ENCODE measurements at places on chromosomes 3 and 15. TPM values are rescaled to one million over a fixed set of nuclear protein-coding genes. Genes with fewer than 3 reads are reported as not detected.

The GFM1 gene
- 38.1 TPM for total RNA-seq

The GUCA1C gene
- not detected for total RNA-seq

DNA sequence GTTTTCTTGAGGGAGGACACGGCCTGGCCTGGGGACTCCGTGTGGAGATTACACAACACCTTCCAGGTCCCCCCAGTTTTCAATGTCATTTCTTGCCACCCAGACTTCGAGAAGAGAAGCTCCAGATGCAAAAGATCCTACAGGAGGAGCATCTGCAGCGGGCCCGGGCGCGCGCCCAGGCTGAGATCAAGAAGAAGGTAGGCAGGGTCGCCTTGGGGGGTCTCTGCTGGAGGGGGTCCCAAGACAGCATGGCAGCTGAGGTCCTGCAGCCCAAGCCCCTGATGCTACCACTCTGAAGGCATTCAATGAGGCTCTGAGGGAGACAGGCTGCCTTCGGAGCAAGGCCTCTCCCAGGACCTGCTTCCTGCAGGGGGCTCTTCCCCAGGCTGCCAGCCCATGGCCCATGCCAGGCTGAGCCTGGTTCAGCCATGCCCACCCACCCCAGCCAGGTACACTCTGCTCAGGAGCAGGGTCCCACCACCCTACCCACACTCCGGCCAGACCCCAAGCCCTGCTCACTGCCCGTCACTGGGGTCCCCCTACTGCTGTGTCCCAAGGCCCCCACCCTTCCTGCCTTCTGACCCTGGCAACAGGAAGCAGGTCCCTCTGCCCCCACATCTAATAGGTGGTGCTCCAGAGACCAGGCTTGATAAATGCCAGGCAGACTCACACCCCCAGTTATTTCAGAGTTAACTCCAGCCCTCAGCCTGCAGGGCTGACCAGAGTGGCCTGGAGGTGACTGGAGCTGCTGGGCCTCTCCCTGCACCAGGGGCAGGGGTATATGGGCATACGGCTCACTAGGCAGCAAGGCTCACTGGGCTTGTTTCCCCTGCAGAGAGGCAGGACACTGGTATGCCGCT lies 40.0 kb downstream of the ZXDC start:
- DNase-seq, result no peak

The CASR gene
- 0.06 TPM for total RNA-seq

DNA sequence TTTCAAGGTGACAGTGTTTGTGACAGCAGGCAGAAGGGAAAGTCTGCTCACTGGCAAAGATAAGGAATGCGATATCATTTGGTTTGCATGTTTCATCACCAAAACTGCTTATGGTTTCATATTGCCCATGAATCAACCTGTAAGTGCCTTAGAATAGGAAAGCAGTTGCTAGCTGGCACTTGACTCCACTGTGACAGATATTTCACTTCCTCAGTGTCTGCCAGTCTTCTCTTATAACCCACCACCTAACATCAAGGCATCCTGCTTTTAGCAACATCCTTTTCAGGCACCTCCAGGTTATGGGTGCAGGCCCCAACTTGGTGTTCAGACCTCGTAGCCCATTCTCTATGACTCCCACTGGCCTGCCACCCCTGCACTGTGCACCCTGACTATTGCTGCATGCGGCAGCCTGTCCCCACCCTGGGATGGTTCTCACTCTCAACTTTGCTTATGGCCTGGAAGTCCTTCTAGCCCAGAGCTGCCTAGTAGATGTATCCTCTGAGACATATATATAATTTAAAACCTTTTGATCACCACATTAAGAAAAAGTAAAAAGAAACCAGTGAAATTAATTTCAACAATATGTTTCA lies 154.4 kb upstream of the RARB start:
- no peak for DNase-seq

- no peak for DNase-seq
Observed at GRCh38 chr3:192817053-192817452, 89.7 kb upstream of the FGF12 start.

Measured in activated CD4-positive, alpha-beta T cell treated with anti-CD3 and anti-CD28 coated beads, Interleukin-2, amount 10 ng/mL, durations not matched to agents 7 days and 5 days (primary cell).